ENCODE measurements at places on chromosomes 5 and 9. TPM values are rescaled to one million over a fixed set of nuclear protein-coding genes. Genes with fewer than 3 reads are reported as not detected.

CARD6 gene
- 6.1 TPM for total RNA-seq

FAM153A gene
- 0.63 TPM for total RNA-seq

PCDHB10 gene
- total RNA-seq = 0.63 TPM

DNA sequence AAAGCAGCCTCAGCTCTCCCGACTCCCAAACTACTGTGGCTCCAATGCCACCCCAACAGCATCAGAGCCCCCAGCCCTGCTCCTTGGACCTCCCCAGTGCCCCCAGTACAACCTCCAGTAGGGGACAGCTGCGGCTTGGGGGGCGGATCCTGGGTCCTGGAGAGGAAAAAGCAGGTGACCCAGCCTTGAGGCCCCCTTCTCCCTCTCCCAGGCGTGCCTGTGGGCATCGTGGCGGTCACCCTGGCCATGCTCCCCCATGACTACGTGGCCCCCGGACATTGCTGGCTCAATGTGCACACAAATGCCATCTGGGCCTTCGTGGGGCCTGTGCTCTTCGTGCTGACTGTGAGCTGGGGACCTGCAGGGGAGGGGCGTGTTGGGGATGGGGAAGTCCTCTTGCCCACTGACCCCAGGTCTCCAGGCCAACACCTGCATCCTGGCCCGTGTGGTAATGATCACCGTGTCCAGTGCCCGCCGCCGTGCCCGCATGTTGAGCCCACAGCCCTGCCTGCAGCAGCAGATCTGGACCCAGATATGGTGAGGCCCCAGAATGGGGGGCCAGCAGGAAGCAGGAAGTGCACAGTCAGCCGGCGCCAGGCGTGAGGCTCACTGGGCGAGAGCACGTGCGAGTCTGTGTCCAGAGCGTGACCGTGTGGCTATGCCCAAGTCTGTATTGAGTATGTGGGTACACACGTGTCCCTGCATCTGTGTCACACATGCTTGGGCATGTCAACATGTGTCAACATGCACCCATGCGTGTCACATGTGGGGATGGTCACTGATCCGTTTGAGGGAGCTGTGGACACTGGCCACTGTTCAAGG is 19.0 kb downstream of the ADGRD2 start:
- DNase-seq = no peak

DNA sequence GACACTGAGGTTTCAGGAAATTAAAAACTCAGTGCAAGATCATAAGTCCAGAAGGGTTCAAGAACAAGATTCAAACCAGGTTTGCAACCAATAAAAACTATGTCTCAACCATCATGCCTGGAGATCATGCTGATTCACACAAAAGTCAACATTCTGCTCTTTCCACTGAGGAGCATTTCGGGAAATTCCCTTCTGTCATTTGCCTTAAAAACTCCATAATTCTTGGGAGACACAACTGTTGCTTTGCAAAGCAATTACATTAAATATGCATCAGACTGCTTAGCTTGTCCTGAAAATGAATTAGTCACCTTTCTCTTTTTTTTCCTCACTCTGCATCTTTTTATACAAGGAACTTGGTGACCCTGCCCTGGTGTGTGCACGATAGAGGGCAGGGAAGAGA is 275.9 kb upstream of the ZNF462 start:
- DNase-seq = no peak

GRCh38 chr5:4144411-4145007 is 548.9 kb downstream of the IRX1 start:
- DNase-seq = no peak

DNA sequence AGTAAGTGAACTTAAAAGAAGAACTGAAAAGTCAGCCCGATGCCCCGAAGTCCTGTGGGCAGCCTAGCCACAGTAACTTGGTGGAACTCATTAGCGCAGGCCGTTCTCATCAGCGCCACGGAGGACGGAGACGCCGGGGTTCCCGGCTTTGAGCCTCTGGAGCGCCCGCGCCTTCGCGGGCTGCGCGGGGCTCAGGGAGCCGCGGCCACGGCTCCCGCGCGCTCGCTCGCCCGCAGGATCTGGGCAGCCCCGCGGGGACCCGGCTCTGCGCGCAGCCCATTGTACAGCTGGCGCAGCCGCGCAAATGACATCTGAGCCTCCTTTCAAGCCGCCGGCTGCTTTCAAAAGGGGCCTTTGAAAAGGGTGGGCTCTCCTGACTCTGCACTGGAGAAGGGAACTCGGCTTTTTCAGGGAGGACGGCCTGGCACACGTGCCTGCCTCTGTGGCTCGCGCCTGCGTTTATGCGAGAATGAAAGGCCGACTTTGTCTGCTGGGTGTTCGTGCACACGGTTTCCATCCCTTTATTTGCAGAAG is 40.7 kb downstream of the TLR4 start:
- DNase-seq = peak; percentile 18

DNA sequence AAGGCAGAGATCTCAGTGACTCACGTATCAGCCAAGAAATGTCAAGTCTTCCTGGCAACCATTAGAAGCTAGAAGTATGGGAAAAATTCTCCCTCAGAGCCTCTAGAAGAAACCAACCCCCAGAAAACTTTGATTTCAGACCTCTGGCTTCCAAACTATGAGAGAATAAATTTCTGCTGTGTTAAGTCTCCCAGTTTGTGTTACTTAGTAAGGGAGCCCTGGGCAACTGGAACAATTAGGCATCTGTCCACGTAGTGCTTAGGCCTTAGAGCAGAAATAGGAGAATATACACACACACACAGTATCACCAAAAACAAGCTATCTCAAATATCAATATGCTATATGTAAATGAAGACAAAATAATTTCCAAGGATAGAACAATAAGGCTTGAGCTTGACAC is 894.8 kb upstream of the CDH10 start:
- no peak for DNase-seq

DNA sequence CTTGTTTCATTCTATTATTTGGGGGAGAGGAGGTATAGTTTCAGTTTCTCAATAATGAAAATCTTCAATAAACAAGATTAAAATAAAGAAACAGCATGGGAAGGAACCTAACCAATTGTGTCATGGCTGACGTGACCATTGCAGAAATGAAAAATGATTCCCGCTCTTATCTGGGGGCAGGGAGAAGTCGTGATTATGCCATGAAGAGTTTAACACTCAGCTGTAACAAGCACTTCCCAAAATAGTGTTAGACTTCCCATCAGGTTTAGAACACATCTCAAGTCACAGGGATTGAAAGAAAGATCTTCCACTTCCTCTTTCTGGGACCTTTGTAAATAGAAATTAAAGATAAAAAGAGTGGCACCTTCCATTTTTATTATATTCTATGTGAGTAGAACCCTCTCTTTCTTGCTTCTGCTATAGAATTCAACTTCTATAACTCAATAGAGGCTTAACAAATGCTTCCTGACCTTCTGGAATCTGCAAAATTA is 122.2 kb downstream of the TRPM6 start:
- no peak for DNase-seq

MLANA gene
- total RNA-seq = not detected

DNA sequence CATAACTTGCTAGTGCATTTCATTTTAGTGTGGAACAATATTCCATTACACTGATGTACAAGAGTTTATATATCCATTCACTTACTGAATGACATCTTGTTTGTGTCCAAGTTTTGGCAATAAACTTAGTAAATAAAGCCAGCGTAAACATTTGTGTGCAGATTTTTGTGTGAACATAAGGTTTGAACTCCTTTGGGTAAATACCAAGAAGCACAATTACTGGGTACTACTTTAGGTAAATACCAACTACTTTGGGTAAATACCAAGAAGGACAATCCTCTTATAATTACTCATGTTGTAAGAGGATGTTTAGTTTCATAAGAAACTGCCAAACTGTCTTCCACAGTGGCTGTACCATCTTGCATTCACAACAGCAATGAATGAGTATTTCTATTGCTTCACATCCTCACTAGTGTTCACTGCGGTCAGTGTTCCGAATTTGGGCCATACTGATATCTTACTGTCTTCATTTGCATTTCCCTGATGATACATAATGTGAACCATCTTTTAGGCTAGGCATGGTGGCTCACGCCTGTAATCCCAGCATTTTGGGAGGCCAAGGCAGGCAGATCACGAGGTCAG is 2.3 kb upstream of the SYK start:
- no peak for DNase-seq

NUTM2G gene
- total RNA-seq = not detected
